ENCODE measurements at places on chromosomes 7 and 10. TPM values are rescaled to one million over a fixed set of nuclear protein-coding genes. Genes with fewer than 3 reads are reported as not detected.

The SLC29A3 gene
- 5.7 TPM for total RNA-seq

DNA sequence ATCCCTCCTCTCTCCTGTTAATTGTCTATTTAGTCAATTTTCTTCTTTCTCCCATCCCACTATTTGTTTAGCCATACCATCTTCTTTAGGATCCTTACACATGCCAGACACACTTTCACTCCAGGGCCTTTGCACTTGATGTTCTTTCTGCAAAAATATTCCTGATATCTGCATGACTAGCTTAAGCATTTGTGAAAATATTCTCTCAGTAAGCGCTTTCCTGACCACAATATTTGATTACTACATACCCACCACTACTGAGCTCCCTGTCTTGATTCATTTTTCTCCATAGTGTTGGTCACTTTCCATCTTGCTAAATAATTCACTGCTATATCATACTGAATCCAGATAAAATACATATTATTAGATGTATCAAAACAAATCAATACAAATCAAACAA is 75.1 kb downstream of the SEMA3D start:
- no peaks in the 10 kb centered on the region for H3K4me1 ChIP-seq
- no peak overlapping the region for H3K4me3 ChIP-seq
- H3K27me3 ChIP-seq = no peaks in the 10 kb centered on the region
- H3K27ac ChIP-seq = no peak overlapping the region

The KIAA1217 gene
- 5.8 TPM for total RNA-seq

DNA sequence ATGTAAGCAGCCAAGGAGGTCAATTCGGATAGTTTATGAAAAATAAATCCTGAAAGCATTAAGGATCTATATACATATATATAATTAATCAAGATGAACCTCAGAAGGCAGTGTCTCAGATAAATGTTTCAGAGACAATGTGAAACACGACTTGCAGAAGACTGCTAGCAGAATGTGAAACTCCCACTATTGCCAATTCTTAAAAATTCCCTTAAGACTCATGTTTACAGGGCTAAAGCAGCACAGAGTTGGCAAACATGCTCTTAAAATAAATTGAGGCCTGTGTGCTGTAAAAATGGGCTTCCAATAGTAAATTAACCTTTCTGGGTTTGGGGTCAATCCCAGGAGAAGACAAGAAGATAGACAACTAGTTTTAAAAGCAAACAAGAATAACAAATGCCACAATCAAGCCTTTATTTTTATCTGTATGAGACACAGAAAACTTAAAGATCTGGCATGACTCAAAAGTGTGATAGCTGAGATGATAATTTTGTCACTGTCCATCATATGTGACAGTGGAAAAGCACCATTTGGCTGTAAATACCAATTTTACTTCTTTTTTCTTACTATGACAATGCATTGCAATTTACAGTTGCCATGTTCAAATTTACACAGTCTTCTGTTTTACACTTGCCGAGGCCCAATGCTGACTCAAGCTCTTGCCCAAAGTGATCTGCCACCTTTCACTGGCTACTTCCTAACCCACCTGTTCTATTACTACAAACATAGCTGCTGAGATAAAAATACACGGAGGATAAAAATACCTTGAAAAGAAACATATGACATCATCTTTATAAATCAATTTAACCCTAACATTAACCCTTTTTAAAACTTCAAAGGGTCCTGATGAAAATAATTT is 78.6 kb downstream of the CHCHD3 start:
- no peak for DNase-seq
- H3K27ac ChIP-seq = no peak overlapping the region
- H3K36me3 ChIP-seq = no peaks in the 10 kb centered on the region
- H3K4me1 ChIP-seq = no peaks in the 10 kb centered on the region
- no peaks in the 10 kb centered on the region for H3K27me3 ChIP-seq

DNA sequence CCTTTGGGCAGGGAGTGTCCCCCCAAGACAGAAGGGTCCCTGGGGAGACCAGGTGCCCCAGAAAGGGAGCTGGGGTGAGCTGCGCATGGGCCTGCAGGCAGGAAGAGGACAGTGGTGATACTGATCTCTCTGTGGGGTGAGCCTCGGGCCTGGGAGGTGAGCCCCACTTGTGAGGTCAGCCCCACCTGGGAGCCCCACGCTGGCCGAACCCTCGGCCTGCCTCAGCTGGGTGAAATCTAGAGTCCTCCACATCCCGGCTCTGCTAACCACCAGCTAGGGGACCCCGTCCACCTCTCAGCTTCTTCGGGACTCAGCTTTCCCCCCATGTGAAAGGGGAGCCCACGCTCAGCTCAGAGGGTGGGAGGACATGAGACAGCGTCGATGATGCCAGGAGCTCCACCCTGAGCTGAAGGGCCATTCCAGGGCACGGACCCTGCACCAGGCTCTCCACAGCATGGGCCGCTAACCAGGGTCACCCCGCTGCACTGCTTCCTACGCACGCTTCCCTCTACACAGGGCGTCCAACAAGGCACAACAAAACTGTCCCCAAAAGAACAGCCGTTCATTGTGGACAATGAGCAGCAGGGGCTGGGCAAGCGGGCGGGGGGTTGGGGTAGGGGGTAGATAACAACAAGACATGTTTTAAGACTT is 48.7 kb downstream of the CAMK2B start:
- H3K27me3 ChIP-seq = no peaks in the 10 kb centered on the region
- DNase-seq = no peak
- H3K27ac ChIP-seq = no peak overlapping the region
- no peaks in the 10 kb centered on the region for H3K36me3 ChIP-seq
- H3K4me1 ChIP-seq = no peaks in the 10 kb centered on the region

GRCh38 chr7:129252128-129252527 is 27.3 kb downstream of the AHCYL2 start:
- H3K27ac ChIP-seq = no peak overlapping the region
- H3K4me3 ChIP-seq = no peak overlapping the region
- no peaks in the 10 kb centered on the region for H3K4me1 ChIP-seq
- DNase-seq = no peak

- H3K4me1 ChIP-seq = no peaks in the 10 kb centered on the region
- no peak overlapping the region for H3K27ac ChIP-seq
- H3K27me3 ChIP-seq = no peaks in the 10 kb centered on the region
- no peak overlapping the region for H3K4me3 ChIP-seq
These were observed 12.3 kb downstream of the HYCC1 start for GRCh38 chr7:23001610-23002009.

DNA sequence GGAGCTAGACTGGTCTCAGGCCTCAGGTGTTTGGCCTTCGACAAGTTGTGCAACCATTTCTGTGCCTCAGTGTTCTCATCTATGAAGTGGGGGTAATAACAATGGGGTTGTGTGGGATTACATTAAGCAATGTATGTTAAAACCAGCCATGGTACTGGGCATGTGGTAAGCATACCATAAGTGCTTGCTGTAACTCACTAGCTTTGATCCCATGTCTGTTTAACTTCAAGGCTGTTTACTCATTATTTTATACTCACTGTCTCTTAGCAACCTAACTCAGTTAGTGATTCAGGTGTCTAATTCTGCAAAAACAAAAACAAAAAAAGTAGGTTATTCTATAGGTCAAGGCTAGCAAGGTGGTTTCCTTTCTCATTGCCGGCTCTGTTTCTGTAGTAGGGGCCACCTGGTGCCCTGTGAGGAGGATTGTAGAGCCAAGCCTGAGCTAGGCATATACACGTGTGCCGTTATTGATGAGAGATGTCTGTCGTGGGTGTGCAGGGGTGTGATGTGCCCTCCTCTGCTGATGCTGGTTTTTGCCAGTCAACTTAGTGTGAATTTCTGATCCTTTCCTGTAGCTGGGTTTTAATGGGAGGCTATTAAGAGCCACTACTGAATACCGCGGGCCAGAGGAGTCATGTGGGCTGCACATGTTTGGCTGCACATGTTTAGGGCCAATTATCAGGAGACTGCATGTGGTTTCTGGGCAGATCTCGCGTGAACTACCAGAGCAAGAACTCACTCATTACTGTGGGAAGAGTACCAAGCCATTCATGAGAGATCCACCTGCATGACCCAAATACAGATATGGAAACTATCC is 56.2 kb downstream of the EEPD1 start:
- no peaks in the 10 kb centered on the region for H3K36me3 ChIP-seq
- no peak overlapping the region for H3K27ac ChIP-seq
- H3K4me1 ChIP-seq = peaks cover 43% of the 10 kb centered on the region
- H3K4me3 ChIP-seq = no peak overlapping the region
- no peaks in the 10 kb centered on the region for H3K27me3 ChIP-seq
- no peak for DNase-seq

DNA sequence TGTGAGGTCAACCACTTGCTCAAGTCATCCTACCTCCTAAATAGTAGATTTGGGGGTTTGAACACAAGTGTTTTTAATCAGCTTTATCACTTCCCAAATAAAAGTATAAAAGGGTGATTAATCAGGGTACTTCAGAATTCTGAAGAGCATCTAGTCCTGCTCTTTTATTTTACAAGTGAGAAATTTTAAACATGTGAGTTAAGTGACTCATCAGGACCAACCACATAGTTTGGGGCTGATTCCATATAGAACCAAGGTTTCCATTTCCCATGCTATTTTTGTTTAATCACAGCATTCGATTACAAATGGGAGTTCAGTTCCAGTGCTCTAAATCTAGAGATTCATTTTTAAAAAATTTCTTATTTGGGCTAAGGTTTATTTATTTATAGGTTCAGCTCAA is 113.4 kb downstream of the GPR158 start:
- no peaks in the 10 kb centered on the region for H3K4me1 ChIP-seq
- DNase-seq = no peak
- no peak overlapping the region for H3K27ac ChIP-seq
- no peaks in the 10 kb centered on the region for H3K27me3 ChIP-seq
- no peaks in the 10 kb centered on the region for H3K36me3 ChIP-seq

The PNLIP gene
- not detected for total RNA-seq

All from liver (tissue), 10 donors.